ENCODE measurements at places on chromosomes 4 and X. TPM values are rescaled to one million over a fixed set of nuclear protein-coding genes. Genes with fewer than 3 reads are reported as not detected.

The MGAT4D gene
- not detected for polyA plus RNA-seq

The RASSF6 gene
- polyA plus RNA-seq = 1.3 TPM

The AMBN gene
- not detected for polyA plus RNA-seq

The LONRF3 gene
- 7.2 TPM for polyA plus RNA-seq

The POF1B gene
- 0.47 TPM for polyA plus RNA-seq

The GPR143 gene
- 0.77 TPM for polyA plus RNA-seq

The PAGE2 gene
- polyA plus RNA-seq = not detected

The PDE5A gene
- 3.8 TPM for polyA plus RNA-seq

The MUC7 gene
- polyA plus RNA-seq = not detected

The GUCY1A1 gene
- 8.0 TPM for polyA plus RNA-seq

The ATP1B4 gene
- not detected for polyA plus RNA-seq

The SPP1 gene
- polyA plus RNA-seq = 5.4 TPM

GRCh38 chrX:38166478-38167083 lies 54.1 kb downstream of the SRPX start:
- DNase-seq = peak; percentile 63

- no peak for DNase-seq
Measured at GRCh38 chr4:150289198-150289597, 211.0 kb downstream of the DCLK2 start.

DNA sequence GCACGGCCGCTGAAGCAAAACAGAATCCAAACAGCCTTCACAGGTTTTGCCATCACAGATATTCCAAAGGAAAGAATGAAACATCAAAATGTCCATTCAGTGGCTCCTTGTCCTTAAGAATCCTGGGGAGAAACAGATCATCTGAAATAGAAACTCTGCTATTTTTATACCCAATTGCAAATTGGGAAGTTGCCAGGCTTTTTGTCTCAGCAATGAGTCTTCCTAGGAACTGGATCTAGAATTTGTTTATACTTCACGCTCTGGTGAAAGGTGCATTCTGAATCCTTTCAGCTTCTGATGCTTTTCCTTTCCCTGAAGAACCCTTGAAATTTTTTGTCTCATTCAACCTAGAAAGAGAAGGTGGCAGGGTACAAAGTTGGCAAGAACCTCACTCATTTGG lies 218.9 kb downstream of the FBXW7 start:
- no peak for DNase-seq

DNA sequence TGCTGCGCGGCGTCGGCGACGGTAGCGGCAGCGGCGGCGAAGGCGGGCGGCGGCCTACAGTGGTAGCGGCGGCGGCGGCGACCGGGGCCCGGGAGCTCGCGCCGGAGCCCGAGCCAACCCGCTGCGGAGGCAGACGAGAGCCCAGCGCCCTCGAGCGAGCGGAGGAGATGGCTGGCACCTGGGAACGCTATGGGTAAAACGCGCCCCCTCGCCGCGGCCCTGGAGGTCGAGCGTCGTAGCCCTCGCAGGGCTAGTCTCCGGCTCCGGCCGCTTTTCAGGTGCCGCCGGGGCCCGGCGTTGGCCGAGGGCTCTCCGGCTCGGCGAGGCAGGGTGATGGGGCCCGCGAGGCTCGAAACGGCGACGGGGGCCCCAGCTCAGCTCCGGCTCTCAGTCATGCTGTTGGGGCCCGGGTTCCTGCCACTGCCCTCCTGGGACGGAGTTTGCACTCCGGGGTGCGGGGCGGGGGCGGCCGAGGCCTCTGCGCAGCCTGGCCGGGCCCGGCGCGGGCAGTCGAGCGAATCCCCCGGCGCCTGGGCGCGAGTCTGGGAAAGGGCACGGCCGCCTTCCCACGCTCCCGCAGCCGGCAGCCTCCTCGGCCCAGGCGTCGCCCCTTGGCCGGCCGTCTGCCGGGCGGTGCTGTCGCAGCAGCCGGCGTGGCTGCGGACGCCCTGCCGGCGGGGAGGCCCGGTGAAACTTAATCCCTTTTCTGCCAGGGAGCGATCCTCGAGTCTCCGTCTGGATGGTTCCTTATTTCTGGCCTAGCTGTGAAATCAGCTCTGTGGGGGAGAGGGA lies 768 bp downstream of the MID2 start:
- DNase-seq = peak; percentile 52

DNA sequence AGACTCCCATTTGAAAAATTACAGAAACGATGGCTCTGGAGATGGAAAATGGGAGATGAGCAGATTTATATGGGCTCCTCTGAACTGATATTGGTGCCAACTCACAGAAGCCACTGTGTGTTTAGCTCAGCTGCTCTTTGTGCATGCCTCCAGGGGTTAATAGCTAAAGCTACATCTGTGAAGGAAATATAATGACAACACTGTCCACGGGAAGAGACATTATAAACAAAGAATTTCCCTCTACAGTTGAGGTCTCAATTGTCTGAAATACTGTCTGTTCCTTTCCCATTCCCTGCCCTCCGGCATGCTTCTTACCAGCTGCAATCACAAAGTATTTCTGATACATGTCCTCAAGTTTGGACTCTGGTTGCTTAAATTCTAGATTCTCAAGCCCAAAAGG lies 40.4 kb downstream of the PPA2 start:
- DNase-seq = no peak

DNA sequence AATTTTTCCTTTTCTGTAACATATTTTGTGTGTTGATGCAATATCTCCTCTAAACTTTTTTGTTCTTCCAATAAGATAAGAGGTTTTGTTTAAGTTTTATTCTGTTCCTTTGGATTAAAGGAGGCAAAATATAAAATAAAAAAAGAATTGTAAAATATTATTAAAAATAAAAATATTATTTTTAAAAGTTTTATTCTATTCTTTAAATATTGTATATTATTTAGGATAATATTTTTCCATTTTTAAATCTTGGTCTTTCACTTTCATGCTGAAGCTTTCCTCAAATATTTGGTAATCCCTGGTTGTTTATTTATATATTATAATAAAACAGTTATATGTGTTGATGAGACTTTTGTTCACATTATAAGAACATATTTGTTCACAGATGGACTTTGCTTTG lies 187.9 kb upstream of the PDE5A start:
- DNase-seq = no peak

DNA sequence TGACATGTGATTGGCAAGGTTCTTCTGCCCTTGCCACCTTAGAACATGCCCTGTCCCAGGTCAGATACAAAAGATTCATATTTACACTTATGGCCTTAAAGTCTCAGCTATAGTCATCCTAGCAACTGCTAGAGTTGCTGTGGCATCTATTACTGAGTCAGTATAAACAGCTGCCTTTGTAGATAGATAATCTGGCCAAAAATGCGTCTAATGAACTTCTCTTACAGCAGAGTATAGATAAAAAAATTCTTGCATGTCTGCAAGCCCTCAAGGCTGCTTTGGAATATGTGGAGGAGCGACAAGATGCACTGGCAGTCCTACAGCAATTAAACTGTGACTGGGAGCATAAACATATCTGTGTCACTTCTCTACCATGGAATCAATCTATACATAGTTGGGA lies 1209.7 kb upstream of the PABPC4L start:
- DNase-seq = peak; percentile 40

GRCh38 chr4:122131562-122132157 lies 20.5 kb upstream of the BLTP1 start:
- no peak for DNase-seq

- DNase-seq = peak; percentile 85
Measured at GRCh38 chrX:69222103-69223090, 57.1 kb upstream of the PJA1 start.

DNA sequence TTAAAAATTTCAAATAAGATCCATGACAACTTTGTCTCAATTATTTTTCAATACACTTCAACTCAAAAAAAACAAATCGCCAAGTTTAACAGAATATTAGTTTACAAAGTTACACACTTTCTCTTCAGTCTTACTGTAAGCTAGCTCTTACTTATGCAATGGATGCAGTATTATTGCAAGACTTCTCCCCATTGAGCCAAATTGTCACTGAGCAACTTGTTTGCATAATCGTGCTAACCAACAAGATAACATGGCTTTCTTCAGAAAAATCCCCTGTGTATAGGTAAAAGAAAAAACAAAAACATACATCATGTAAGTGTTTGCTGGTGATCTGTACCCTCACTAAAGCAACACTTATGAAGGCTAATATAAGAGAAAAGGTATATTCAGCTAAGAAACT lies 18.9 kb downstream of the DNAJB14 start:
- DNase-seq = no peak

DNA sequence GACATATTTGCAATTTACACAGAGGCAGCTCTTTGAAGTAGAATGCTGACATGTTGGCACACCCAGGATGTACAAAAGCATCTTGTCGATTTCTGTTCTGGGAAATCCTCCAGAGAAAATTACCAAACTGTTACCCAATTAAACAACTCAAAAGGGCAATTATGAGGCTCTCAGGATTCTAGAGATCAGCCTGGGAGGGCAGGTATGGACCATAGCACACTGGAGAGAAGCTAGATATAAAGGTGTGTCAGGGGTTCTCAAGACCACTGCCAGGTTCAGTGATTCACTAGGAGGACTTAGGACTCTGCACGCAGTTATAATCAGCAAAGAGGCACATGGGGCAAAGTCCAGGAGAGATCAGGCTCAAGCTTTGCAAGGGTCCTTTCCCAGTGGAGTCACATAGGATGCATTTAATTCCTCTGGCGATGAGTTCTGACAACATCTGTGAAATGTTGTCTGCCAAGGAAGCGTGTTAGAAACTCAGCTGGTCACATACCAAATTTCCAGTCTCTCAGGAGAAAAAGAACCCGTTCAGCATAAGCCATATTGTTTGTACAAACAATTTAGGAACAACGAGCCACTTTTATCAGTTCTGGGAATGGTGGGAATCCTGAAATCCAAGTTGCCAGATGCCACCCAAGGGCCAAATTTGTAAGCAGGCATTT lies 100.8 kb downstream of the SYTL5 start:
- DNase-seq = peak; percentile 14

DNA sequence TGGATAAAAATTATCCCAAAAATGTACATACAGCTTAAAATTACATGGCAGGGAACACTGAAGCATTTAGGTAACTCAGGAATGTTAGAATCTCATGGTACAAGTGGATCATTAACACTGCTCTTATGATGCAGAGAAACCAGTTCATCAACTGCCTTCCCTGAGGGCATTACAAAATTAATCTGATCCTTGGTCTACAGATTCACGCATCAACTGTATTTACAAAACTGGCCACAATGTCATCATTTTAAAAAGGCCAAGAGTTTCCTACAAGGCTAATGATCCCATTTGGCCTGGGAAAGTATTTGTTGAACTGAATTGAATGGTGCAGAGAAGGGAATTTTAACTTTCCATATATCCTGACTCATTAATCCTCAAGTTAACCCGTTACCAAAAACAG lies 84.6 kb downstream of the TSPAN5 start:
- DNase-seq = peak; percentile 42

DNA sequence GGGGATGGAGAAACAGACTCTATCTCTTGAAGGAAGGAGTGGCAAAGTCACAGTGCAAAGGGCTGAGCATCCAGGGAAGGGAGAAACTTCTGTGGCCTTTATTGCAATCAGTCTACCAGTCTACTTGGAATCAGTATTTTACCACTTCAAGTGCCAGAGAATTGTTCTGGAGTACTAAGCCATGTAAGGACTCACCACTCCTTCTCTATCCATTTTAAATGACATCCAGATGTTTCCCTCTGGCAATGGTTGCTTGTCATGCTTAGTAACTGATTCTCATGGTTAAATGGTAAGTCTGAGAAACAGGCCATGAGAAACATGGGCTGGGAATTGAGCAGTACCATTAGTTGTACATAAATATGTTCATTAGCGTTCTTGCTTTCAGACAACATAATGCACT lies 21.1 kb upstream of the SMIM10 start:
- DNase-seq = no peak

Measured in lung (tissue), 17 donors.